ENCODE measurements at places on chromosomes 3 and 15.

DNA sequence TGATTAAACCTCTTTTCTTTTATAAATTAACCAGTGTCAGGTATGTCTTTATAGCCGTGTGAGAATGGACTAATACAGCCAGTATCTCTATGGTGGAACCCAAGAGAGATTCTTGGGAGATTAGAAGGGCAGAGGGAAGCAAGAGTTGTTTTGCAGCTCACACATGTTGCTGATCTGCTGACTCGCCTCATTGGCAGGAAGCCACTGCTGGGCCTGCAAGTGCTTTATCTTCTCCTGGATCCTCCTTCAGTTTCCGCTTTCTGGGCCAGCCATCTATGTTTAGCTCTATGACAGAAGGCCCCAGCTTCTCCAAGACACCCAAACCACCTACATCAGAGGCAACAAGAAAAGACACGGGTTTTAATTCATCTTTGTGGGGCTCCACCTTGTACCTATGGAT is 23.4 kb upstream of the GALNT15 start:
- no peak for DNase-seq

- DNase-seq, result no peak
These were observed 6.9 kb downstream of the RPL15 start for GRCh38 chr3:23923786-23924185.

DNA sequence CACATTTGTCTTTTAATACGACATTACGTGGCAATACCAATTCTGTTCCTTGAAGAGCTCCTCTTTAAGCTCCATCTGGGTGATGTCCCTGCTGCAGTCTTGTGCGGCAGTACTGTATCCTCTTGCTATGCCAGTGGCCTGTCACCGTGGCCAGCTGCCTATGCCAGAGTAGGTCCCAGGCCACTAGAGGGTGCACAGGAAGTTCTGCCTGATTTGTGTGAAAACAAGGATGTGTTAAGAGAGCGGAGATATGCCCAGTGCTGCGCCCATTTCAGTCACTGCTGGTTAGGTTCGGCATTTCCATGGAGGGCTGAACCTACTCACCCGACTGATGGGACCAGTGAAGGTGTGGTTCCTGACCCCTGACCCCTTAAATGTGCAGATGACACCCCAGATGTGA is 25.2 kb downstream of the NIPA1 start:
- DNase-seq, result no peak

DNA sequence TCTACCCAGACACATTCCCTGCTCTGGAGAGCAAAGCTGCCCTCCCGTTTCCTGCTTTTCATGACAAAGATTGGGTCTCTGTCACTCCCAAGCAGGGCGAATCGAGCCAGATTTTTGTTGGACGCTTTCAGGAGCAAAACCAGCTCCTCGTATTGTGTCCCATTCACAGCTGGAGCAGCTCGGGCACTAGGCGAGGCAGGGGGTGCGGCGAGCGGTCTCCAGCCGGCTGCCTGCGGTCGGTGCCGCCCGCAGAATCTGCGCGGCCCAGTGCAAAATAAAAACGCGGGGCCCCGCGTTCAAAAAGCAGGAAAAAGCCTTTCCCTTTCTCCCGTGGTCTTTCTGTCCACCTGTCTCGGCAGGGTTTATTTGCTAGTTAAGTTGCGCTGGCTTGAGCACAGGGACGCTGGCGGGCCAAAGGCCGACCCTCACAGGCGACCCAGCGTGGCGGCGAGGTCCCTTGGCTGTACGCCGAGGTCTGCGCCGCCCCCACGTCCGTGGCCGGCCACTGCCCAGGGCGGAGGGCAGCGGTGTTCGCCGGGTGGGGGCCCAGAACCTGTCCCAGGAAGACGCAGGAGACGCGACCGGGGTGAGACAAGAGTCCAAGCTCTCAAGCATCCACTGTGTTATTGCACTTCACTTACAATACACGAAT is 71.2 kb downstream of the CYP19A1 start:
- no peak for DNase-seq

DNA sequence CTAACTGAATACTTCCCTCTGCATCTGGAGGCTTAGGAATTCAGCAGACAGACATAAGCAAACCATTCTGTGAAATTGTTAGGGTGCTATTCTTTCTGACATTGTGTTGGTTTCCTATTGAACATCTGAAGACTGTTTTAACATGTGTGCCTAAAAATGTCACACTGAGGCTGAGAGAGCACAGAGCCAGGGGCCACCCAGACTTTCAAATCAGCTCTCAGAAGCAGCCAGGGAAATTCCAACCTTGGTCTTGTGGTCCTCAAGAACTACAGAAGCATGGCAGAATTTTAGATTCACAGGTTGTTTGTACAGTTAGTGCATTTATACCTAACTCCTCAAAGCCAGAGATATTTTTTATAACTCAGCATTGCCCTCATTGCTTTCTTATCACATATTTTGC is 929.2 kb upstream of the CFAP20DC start:
- no peak for DNase-seq

DNA sequence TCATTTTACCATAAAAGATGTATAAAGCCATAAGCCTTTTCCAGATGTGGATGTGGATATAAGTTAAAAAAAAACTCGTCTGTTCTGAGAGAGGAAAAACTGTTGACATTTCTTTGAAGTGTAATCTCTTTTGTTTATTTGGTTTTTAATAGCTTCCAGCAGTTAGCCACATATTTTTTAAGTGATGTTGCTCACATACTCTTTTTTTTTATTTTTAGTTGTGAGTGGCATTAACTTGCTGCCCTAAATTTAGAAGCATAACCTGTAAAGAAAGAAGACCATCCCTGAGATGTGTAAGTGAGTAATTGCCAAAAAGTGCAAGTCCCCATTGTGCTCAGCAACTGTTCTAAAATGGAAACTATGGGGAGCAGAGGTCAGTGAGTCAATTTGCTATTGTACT is 415.9 kb upstream of the MDFIC2 start:
- no peak for DNase-seq

- no peak for DNase-seq
These were observed 135.3 kb downstream of the RPL22L1 start for GRCh38 chr3:170734735-170735065.

- DNase-seq, result no peak
These were observed 1133.5 kb downstream of the ROBO1 start for GRCh38 chr3:78634316-78634715.

DNA sequence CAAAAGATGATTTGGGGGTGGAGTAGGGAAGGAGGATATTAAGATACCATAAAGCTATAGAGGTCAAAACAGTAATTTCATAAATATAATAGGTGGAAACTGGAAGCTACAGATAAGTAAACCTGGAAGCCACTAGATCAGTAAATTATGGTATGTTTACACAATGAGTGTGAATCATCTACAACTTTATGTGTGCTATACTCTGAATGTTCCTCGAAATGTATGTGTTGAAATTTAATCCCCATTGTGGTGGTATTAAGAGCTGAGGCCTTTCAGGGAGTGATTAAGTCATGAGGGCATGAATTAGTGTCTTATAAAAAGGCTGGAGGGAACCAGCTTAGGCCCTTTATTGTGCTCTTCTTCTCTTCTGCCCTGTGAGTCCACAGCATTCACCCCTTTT is 25.2 kb downstream of the EOMES start:
- no peak for DNase-seq

DNA sequence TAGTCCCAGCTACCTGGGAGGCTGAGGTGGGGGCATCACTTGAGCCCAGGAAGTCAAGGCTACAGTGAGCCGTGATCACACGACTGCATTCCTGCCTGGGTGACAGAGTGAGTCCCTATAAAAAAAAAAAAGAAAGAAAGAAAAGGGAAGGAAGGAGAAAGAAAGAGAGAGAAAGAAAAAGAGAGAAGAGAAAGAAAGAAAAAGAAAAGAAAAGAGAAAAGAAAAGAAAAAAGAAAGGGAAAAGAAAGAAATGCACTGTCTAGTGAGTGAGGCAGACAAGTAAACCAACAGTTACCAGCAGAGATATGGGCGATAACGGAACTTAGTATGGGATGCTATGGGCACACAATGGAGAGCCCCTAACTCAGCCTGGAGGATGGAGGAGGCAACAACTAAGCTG is 37.2 kb upstream of the TSEN2 start:
- DNase-seq, result no peak

GRCh38 chr3:27614592-27614991 is 107.5 kb downstream of the EOMES start:
- no peak for DNase-seq

DNA sequence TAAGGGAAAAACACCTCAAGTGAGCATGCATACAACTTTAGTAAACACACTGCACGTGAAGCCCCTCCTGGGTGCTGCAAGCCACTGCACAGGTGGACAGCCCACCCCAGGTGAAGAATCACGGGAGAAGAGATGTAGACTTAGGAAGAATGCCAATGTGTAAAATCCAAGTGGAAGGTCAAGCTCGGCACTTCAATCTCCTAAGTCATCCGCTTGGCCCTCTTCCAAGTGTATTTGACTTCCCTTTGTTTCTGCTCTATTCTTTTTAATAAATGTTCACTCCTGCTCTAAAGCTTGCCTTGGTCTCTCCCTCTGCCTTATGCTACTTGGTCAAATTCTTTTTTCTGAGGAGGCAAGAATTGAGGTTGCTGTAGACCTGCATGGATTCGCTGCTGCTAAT is 316.6 kb downstream of the EDEM1 start:
- no peak for DNase-seq

DNA sequence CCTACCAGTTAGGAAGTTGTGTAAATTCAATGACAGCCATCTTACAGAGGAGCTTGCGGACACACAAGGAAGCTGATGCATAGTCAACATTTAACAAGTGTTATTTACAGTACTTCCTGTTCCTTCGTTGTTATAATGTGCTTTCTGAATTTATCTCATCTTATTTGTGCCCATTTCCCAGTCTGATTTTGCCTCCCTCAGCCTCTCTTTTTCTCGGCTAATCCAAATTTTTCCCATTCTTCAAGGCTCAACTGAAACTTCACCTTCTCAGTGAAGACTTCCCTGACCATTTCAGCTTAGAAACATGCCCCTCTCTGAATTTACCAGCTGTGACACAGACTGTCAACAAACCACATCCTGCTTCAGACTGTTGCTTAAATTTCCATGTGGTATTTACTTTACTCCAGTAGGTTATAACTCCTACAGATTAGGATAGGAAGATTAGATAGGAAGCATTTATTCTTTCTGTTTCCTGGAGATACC is 55.7 kb upstream of the CP start:
- no peak for DNase-seq

DNA sequence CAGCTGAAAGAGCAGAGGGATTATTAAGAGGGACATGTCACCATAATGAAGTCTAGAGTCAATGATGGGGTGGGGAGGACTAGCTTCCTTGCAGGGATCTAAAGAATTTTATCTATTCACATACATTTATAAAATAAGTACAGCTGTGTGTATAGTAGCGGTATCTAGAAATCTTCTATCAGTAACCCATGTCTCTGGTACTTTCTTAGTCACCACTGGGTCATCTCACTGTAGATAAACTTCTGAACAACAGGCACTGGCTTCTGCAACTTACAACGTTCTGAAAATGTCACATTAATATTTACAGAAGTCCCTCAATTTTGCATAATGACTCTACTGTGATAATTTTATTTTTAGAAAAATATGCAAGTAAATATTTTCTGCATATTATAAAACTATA is 401.7 kb downstream of the TBC1D5 start:
- no peak for DNase-seq

DNA sequence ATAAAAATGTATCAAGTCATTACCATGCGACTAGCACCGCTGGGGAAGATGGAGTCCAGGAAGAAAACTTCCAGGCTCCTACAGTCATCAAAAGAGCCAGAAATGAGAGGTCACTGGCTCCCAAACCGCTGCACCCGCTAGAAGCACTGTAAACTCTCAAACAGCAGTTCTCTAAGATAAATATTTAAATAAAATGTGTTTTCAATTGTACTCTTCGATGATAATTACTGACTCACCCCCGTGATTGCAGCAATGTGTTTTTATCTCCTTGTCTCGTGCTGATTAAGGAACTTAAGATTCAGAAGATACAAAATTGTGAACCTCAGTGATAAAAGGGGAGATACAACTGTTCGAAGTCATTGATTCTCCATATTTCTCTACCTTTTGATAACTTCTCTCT is 45.8 kb upstream of the FOXP1 start:
- DNase-seq, result no peak

- DNase-seq, result no peak
These were observed 88.5 kb upstream of the MYZAP start for GRCh38 chr15:57503051-57503702.

DNA sequence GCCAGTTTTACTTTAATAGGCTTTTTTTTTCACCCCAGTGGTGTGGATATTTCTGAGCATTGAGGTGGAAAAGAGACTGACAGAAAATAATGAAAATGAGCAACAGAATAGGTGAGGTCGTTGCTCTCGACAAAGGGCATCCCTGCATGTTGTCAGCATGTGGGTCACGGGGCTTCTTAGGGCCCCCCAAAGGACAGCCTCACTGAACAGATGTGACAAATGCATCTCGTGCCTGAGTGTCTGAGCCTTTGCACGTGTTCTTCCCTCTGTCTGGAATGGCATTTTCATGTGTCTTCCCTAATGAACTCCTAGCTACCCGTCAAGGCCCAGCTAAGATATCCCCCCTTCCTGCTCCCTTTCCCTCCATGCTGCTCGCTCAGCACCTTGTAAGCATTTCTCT is 31.8 kb downstream of the FAH start:
- no peak for DNase-seq

DNA sequence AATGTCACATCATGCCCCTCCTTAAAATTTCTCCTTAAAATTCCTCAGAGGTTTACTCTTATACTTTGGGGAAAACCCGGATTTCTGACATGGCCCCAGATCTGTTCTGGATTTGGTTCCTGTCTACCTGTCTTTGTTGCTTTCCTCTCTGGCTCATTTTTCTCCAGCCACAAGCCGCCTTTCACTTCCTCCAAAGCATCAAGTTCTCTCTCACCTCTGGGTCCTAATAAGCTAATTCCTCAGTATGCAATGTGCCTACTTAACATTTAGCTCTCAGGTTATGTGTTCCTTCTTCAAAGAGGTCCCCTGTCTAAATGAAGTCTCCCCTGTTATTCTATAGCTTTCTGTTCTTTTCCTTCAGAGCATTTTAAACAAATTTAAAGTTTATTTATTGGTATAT is 16.1 kb downstream of the HMG20A start:
- DNase-seq, result no peak

- DNase-seq, result no peak
These were observed 26.7 kb downstream of the CEP70 start for GRCh38 chr3:138567403-138567802.

- DNase-seq, result no peak
These were observed 46.5 kb downstream of the SYNPR start for GRCh38 chr3:63324621-63325020.

GRCh38 chr3:27526614-27527315 is 42.6 kb upstream of the SLC4A7 start:
- DNase-seq, result no peak

DNA sequence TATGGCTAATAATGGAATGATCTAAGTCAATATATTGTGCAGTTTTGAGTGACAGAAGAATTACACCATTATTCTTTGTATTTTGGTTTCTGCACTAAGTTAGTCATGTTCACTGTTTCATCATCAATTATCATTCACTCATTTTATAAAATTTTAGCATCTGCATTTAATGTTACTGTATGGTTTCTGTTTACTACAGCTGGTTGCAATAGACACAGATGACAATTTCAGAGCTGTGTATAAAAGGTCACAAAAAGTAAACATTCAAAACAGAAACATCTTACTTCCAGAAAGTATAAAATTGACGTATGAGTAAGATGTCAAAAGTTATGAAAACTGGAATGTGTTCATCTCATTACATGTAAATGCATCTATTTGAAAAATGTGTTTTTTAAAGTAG is 111.1 kb upstream of the GBE1 start:
- DNase-seq, result no peak

- no peak for DNase-seq
These were observed 113.8 kb upstream of the CCDC54 start for GRCh38 chr3:107263269-107264021.

- no peak for DNase-seq
These were observed 436.1 kb downstream of the CHL1 start for GRCh38 chr3:632571-633170.

Measured in NK-92 treated with Interleukin-12 subunit alpha and Interleukin-12 subunit beta, amount 100 ng/mL, for 24 hours (cell line).